ENCODE measurements at places on chromosomes 2 and 18. TPM values are rescaled to one million over a fixed set of nuclear protein-coding genes. Genes with fewer than 3 reads are reported as not detected.

PLCD4 gene
- total RNA-seq, result 2.9 TPM

LTBP1 gene
- total RNA-seq, result 12.6 TPM

DCDC2C gene
- total RNA-seq, result not detected

SULT1C2 gene
- not detected for total RNA-seq

B3GNT7 gene
- total RNA-seq, result 4.9 TPM

CNPPD1 gene
- total RNA-seq, result 38.1 TPM

DSG1 gene
- 0.19 TPM for total RNA-seq

PROC gene
- not detected for total RNA-seq

PROKR1 gene
- total RNA-seq, result 1.7 TPM

BOLA3 gene
- 54.3 TPM for total RNA-seq

CFC1 gene
- total RNA-seq, result not detected

DSG4 gene
- not detected for total RNA-seq

ALLC gene
- total RNA-seq, result not detected

MORN2 gene
- 8.0 TPM for total RNA-seq

C2orf72 gene
- total RNA-seq, result not detected

CYRIA gene
- total RNA-seq, result 18.0 TPM

DLX1 gene
- total RNA-seq, result not detected

TEKT4 gene
- not detected for total RNA-seq

HOXD1 gene
- total RNA-seq, result 0.69 TPM
